ENCODE measurements at places on chromosomes 3 and 15.

GRCh38 chr3:87287011-87287410 lies 10.6 kb upstream of the POU1F1 start:
- DNase-seq = peak; percentile 44

DNA sequence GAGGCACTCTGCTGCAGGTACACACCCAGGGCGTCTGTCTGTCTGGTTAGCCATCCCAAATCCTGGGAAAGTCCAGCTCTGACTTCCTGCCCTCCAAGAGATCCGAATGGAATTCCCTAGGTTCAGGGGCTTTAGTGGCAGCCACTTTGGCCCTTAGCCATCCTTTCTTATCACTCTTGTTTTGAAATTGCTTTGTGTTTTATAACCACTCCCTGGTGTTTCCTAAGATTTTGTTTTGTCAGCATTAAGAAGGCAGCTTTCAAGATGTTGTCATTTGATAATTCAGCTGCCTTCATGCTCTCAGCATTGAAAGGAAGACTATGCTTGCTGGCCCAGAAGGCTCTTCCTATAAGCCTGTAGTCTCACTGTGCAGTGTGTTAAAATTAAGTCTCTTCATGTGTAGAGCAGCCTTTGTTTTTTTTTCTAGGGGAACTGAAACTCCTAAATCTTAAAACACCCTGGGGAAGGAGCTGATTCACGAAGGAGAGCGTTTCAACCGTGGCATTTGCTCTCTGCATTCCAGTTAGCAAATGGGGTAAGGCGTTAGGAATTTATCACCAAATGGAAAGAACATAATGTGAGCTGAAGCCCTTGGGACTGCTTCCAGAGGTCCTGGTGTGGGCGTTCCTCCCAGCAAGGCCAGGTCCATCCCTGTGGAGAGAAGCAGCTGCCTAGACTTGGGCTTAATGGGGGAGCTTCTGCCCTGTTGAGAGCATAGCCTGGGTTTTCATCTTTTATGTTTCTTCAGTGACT lies 14.2 kb upstream of the CLEC3B start:
- peak; percentile 68 for DNase-seq

- no peak for DNase-seq
Measured at GRCh38 chr3:45746777-45747622, 49.3 kb downstream of the SLC6A20 start.

DNA sequence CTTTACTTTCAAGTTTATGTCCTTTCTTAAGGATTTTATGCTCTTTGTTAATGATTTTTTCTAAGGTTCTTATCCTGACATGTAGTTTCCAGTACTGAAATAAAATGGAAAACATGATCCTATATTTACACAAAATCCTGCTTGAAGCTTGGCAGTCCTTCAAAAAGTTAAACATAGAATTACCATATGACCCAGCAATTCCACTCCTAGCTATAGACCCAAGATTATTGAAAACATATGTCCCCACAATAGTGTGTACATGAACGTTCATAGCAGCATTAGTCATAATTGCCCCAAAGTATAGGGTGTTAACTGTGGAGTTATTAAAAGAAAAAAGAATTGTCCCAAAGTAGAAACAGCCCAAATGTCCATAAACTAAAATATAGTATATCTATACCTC lies 33.2 kb downstream of the ITGB5 start:
- DNase-seq = no peak

- DNase-seq = no peak
Measured at GRCh38 chr3:37310666-37311050, 136.3 kb upstream of the LRRFIP2 start.

GRCh38 chr3:174355505-174355904 lies 503.6 kb upstream of the NAALADL2 start:
- DNase-seq = peak; percentile 23

- no peak for DNase-seq
Measured at GRCh38 chr15:36814708-36815107, 235.3 kb downstream of the CDIN1 start.

GRCh38 chr3:190591080-190591479 lies 77.2 kb downstream of the IL1RAP start:
- DNase-seq = no peak

GRCh38 chr3:119343719-119344118 lies 49.5 kb downstream of the ARHGAP31 start:
- no peak for DNase-seq

- DNase-seq = peak; percentile 19
Measured at GRCh38 chr3:42300013-42300412, 34.0 kb upstream of the CCK start.

DNA sequence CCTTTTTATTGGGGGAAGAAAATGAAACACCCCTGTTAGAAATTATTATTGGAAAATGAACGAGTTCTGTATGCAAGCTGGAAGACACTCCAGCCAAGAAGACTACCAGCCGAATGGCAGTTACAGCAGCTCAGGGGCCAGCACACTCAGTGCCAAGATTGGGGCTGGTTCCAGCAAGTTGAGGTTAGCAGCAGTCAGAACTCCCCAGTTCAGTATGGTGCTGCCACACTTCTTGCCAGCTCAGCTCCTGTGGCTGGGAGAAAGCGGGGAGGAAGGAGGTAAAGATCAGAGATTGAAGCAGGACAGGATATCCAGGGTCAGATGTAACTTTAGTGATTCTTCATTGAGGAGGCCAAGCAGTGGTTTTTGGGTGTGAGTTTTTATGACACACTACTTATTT lies 280.2 kb upstream of the NR2E3 start:
- no peak for DNase-seq

DNA sequence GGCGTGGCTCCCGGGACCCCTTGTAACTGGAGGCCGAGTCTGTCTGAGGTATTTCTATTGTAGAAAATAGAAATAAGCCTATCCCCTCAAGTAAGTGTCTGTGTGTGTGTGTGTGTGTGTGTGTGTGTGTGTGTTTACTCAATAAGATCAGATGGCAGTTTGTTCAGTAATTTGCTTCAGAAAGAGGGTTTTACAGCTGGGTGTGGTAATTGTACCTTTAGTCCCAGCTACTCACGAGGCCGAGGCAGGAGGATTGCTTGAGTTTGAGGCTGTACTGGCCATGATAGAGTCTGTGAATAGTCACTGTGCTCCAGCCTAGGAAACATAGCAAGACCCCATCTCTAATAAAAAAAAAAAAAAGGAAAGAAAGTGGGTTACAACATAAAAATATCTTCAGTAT lies 8.7 kb downstream of the SPINT1 start:
- no peak for DNase-seq

DNA sequence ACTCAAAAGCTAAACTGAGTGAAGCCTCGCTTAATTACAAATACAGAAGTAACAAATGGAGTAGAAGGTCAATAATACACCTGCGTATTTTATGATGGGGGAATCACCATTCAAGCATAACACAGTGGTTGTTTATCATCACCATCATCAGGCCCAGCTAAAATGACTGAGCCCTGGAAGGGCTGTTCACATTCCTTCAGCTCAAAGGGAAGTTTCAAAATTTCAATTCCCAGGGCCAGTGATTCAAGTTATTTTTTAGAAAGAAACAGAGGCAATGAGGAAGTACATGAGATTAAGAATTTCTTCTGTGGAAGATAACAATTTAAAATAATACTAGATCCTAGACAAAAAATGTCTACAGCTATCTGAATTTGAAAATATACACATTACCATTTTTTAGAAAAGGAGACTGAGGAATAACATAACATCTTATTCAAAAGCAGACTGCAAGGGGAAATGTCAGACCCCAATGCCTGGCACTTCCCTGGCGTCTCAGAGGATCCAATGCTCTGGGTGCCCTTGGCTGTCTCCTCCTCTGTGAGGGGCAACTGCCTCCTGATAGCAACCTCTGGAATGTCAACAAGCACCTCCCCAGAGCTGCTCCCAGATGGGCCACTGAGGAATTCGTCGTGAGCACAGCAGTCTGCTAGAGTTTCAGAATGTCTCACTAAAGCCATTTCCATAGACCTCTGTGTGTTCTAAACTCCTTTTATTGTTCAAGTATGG lies 22.8 kb downstream of the EHD4 start:
- DNase-seq = peak; percentile 50

- no peak for DNase-seq
Measured at GRCh38 chr15:58862326-58862725, 71.2 kb downstream of the SLTM start.

- DNase-seq = peak; percentile 96
Measured at GRCh38 chr15:90660195-90660998, 56.7 kb upstream of the BLM start.

- DNase-seq = no peak
Measured at GRCh38 chr3:169280010-169280585, 383.4 kb downstream of the MECOM start.

DNA sequence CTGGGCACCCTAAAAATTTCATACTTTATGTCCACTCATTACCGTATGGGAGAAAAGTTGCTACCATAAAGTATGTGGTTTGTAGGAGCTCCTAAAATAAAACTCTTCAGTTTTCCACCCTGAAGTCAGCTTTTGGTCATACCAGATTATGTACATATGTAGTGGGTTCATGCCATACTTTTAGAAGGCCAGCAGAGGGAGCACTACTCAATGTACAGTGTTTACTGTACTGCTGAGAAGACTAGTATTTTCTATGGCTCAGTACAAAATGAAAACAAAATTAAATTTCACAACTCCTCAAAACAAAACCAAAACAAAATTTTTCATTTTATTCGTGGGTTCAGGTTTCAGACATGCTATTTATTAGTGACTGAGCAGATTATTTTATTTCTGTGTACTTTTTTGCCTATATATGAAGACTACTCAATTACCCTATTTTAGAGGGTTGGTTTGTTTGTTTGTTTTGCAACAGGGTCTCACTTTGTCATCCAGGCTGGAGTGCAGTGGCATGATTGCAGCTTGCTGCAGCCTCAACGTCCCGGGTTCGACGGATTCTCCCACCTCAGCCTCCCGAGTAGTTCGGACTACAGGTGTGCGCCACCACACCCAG lies 24.3 kb downstream of the NXPE3 start:
- DNase-seq = peak; percentile 57

- no peak for DNase-seq
Measured at GRCh38 chr3:44958386-44958785, 17.6 kb downstream of the ZDHHC3 start.

GRCh38 chr15:37574985-37575384 lies 359.5 kb upstream of the TMCO5A start:
- DNase-seq = no peak

DNA sequence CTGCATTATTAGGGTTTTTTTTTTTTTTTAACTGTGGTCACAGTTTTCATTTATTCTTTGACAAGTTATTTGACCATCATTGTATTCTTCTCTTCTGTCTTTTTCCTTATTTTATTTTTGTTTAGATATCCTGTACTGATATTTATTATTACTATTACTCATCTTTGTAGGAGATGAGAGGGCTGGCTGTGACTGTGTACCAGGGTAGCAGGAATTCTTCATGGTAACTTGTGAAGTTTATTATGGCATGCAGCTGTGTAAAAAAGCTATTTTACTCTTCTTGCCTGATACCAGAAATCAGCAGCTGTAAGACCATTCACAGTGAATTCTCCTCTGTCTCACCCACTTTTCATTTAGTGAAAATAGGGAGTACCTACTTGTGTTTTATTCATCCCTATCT lies 44.5 kb downstream of the ATP6V1A start:
- DNase-seq = no peak

- DNase-seq = no peak
Measured at GRCh38 chr3:149809699-149810098, 3.3 kb upstream of the RNF13 start.

DNA sequence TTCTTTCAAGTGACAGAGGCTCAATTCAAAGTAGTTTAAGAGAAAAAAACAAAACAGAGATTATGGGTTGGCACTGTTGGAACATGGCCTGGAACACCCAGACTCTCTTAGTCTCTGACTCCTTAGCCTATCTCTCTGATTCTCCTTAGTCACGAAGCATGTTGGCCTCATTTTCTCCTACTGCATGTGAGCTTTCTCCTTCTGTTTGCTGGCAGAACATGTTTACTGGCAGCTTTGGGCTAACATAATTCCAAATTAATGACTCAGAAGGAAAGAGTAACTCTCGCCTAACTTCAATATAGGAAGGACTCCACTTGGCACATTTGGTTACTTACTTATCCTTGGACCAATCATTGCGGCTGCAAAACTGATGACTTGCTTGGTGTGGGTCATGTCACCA lies 21.7 kb upstream of the CCDC39 start:
- no peak for DNase-seq

GRCh38 chr15:76349301-76350070 lies 12.9 kb downstream of the ISL2 start:
- DNase-seq = no peak
